ENCODE measurements at places on chromosomes 6 and 20.
A peak's percentile ranks its signal among the peaks of the same experiment; 100 is the strongest.

DNA sequence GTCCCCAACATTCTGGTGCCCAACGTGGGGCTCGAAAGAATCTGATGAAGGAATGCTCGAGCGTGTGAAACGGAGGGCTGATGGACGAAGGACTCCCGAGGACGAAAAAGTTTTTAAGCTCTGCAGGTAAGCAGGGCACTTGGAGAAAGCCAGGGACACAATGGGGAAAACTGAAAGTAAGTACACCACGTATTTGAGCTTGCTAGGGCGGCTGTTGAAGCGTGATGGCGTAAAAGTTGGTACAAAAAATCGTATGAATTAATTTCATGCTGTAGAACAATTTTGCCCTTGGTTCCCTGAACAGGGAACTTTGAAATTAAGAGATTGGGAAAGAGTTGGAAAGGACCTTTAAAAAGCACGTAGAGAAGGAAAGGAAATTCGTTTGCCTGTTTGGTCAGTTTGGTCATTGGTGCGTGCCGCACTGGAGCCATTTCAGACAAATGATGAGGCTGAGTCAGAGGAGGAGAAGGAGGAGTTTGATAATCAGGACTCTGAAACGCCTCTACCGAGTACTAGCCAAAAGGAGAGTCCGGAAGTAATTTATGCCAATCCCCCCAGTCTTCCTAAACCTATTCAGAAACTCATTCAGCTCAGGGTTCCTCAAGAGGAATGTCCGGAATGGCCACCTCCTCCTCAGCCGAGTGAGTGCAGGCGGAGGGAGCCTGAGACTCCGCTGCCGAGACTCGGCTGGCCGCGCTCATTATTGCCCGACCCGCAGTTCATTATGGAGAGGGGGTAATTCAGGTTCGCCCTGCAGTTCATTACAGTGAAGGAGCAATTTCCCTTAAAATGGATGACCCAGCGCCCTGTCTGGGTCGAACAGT, 59.2 kb upstream of the PRSS16 start:
- DNase-seq, result peak; percentile 74

- peak; percentile 83 for DNase-seq
These were observed 142.6 kb downstream of the MRPL14 start for GRCh38 chr6:43984442-43985321.

DNA sequence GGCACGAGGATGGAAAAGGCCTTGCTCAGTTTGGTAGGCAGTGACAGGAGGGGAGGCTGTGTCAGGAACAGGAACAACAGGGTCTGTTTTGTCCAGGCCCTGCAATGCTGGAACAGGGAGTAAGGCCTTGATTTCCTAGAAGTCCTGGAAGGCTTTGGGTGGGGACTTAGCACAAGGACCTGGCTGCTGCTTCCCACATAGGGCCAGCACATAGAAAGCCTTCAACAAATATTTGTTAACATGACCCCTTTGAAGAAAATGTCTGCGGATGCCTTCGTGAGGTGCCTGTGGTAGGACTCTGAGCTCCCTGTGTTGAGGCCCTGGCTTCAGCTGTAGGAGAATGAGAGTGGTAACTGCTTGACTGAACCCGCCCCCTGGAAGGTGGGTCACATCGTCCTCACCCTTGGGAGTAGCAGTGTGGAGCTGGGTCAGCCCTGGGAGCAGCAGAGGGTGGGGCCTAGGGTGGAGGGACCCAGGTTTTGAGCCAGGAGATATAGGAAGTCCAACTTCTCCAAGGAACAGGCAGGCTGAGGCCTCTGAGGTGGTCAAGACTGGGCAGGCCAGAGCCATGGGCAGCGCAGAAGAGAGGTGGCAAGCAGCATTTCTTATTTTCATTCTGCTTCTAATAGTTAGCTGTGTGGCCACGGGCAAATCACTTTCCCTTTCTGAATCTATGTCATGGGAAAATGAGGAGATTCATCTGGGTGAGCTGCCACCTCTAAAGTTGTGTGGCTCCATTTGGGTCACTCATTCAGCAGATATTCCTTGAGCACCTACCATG, 50.0 kb downstream of the CNBD2 start:
- no peak for DNase-seq

- DNase-seq, result no peak
These were observed 36.3 kb downstream of the CARMIL1 start for GRCh38 chr6:25315194-25316177.

DNA sequence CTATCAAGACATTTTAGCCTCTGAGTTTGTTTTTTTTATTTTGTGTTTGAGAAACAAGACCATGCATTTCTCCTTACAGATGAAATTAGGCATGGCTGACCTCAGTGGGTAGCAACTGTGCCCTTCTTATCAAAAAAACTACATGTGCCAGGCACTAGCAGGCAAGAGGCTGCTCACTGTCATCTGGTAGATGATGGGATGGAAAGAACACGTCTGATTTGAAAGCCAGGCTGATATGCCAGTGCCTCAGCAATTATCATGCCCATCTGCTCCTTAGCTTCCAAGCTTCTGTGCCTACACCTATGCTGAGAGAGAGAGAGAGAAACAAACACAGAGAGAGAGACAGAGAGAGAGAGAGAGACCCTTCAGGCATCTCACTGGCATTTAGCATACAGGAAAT, 149.9 kb downstream of the C6orf118 start:
- DNase-seq, result no peak
